ENCODE measurements at places on chromosomes 16 and 17.

GRCh38 chr17:12619459-12620199, 46.1 kb upstream of the MYOCD start:
- DNase-seq, result no peak

GRCh38 chr16:4940719-4941118, 3.8 kb upstream of the PPL start:
- DNase-seq, result no peak

DNA sequence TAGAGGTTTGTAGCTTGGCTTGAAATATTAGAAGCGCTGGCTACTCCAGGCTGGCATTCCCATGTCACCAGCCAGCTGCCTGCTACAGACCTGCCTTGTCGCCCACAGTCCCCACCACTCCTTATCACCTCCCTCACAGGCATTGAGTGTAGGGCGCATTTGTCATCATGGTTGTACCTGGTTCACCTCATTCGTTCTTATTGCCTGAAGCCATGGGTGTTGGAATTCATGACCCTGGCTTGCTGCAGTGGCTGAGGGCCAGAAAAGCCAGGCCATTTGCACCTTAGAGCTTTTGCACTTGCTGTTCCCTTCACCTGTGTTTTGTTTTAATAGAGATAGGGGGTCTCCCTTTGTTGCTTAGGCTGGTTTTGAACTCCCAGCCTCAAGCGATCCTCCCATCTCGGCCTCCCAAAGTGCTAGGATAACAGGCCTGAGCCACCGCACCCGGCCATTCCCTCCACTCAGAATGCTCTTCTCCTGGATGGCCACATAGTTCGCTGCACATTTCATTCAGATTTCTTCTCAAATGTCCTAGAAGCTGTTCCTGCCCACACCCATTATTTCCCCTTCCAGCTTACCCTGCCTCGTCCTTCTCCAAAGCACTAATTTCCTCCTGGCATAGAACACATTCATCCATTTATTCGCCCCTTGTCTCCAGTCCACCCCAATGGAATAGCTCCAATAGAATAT, 97.6 kb downstream of the C16orf78 start:
- no peak for DNase-seq

- DNase-seq, result no peak
Measured at GRCh38 chr16:61014869-61015268, 1021.4 kb downstream of the CDH8 start.

DNA sequence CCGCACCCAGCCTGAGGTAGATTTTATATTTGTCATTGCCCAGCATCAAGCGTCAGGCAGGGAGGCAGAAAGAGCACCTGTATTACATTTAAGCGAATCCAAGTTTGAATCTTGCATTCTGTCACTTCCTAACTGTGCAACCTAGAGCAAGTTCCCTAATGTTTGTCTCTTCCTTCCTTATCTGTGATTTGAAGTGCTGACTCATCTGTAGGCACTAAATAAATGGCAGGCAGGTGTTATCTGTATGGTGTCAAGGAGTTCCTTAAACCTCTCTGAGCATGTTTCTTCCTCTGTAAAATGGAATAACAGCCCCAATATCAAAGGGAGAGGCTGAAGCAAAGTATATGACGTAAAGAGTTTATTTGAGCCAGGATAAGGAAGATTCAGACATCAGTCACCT, 24.3 kb downstream of the GP2 start:
- DNase-seq, result no peak

- no peak for DNase-seq
Measured at GRCh38 chr17:80021600-80021999, 14.1 kb downstream of the TBC1D16 start.

DNA sequence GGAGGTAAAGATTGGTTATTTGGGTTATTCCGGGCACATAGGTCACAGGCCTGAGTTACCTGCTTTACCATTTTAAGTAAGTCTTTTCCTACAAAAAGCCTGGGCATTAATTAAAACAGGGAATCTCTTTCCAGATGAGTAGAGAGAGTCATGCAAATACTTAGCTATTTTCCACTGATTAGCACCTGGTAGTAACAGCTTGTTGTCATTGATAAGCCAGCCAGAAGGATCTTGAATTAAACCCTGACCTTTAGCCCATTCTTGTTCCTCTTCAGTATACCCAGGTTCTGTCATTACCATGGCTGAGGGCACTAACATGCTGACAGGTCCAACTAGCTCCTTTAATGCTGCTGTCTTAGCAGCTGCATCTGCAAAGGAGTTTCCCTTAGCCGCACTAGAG, 44.4 kb upstream of the ARL4D start:
- no peak for DNase-seq

DNA sequence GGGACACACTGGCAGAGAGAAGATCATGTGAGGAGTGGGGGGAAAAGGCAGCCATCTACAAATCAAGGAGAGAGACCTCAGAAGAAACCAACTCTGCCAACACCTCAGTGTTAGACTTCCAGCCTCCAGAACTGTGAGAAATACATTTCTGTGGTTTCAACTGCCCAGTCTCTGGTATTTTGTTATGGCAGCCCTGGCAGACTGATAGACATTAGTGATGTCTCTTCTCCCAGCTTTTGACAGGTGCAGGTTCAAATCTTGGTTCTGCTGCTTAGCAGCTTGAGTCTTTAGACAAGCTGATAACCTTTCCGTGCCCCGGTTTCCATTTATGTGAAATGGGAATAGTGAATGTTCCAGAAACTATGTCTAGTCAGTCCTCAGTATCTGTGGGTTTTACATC, 199.5 kb downstream of the SNX29 start:
- no peak for DNase-seq

- DNase-seq, result no peak
Measured at GRCh38 chr16:50367777-50368409, 895 bp downstream of the BRD7 start.

DNA sequence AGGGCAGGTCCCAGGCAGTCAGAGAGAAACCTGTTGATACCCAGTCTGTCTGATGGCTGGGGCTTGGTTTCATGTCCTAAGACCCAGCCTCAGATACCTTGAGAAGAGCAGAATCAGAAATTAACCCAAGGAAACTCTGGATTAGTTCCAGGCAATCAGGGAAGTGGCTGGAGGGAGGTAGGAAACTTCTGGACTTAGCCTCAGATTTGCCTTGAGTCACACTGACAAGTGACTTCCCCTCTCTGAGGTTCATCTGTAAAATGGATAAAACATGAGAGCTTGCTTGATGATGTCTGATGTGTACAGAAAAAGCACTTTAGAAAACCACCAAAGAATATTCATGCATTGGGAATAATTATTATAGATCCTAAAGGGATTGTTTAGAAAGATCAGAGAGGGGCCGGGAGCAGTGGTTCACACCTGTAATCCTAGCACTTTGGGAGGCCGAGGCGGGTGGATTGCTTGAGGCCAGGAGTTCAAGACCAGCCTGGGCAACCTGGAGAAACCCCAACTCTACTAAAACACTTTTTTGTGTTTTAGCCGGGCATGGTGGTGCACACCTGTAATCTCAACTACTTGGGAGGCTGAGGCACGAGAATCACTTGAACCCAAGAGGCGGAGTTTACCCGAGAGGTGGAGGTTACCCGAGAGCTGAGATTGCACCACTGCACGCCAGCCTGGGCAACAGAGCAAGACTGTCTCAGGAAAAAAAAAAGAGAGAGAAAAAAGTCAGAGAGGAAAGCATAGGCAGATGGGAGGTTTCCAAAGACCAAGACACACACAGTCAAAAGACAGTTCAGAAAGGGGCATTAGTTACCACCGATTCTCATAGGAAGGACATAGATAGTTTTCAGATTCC, 3.8 kb downstream of the CIITA start:
- DNase-seq, result no peak

DNA sequence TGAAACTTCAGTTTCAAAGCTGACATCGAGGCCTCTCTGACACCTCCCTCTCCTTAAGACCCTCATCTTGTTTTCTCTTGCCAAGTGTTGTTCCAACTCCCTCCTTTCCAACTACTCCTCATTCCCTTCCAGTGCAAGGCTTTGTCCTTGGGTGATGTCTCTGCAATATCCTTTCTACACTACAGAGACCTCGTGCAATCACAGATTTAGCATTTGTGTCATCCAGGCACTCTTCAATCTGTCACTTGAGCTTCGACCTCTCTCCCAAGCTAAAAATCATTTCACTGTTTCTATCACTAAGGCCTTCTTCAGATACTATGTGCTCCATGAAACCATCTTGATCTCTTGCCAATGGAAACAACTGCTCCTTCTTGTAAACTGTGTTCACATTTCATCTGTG, 31.6 kb downstream of the TEKT3 start:
- DNase-seq, result no peak

Data from NCI-H1694 treated with DMSO at 0.1 percent for 48 hours (cell line).